GM18507 (cell line): ENCODE measurements at places on chromosomes 12 and 14.

DNA sequence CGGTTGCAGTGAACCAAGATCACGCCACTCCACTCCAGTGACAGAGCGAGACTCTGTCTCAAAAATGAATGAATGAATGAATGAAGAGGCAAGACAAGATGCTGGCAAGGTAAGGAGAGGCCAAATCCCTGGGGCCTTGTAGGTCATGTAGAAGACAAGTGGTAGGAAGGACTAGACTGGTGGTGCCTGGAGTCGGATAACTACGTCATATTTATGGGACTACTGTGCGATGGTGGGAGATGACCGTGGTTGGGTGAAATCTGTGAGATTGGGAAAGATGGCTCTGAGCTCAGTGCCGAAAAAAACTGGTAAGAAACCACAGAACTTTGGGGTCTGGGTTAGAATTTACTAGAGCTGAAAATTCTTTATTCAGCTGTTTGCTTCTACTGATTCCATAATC, 50.6 kb downstream of the HELB start:
- DNase-seq, result no peak

- DNase-seq, result no peak
Observed at GRCh38 chr12:111046896-111047295, 126.5 kb upstream of the MYL2 start.

DNA sequence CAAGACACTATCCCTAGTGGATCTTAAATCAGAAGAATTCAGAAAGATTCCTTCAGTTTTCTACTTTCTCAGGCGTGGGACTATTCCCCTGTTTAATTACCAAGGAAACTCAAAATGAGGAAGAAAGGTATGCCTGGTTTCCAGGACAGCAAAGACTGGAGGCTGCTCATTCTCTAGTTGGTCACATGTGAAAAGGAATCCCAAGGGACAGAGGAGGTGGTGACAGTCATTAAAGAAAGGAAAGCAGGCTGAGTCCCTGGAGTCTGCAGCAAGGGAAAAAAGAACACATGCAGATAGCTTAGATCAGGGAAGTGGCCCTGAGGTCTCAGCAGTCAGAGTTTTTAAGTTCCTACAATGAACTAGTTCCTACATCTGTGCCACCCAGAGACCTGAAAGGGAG, 165.4 kb upstream of the CCDC198 start:
- DNase-seq, result no peak

DNA sequence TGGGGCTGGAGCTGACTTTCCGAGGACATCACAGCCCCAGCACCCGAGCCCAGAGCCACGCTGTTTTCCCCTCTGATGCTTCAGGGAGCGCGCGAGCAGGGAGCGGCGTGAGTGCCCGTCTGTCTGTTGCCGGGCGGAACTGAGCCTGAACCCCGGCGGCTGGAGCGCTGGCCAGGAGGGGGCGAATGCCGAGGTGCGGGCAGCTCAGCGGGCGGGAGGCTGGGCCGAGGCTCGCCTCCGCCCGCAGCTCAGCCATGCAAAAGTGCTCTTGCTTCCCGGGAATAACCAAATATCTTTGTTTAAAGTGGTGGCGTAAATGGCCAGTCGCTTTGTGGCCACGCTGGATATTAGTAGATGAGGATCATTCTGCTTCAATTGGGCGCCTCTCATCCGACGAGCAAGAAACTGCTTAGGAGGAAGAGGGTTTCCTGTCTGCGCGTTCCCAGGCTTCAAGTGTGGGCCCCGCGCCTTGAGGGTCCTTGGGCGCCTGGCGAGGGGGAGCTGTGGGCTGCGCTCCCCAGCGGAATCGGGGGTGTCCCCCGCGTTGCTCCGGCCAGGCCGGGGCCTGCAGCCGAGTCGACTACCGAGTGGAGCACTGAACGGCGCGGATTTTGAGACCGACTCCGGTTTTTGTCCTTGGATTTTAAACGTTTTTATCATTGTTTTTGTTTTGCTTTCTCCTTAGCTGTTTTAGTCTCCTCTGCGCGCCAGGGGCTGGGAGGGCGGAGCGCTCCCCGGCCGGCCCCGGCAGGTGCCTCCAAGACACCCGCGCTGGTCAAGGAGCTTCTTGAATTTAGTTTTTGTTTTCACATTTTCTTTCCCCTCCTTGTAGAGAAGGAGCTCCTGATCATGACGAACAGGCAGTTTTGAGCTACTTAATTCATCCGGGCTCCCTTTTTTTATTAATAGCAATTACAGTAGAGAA, 831 bp upstream of the NKX2-1 start:
- DNase-seq, result no peak

DNA sequence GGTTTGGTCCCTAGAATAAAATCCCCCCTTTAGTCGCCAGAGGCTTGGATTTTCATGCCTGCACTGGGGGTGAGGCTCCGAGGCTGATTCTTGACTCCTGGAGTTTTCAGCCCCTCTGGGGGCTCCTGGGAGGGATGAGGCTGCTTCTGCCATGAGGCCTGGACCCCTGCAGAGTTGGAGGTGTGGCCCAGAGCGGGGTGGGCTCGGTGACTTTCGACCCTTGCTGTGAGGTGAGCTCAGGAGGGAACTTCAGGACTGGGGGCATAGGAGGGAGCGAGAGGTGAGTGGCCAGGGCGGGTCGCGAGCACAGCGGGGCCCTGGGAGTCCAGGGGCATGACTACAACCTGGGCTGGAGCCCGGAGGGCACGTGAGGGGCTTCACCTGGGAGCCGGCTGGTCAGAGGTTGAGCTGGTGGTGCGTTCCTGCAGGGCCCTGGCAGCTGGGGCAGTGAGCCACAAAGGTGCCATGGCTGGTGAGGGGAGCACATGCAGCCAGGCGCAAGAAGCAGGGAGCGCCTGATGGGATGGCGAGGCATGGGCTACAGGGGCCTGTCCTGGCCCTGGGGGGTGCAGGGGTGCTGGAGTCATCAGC, 168.2 kb downstream of the KIF26A start:
- DNase-seq, result no peak

DNA sequence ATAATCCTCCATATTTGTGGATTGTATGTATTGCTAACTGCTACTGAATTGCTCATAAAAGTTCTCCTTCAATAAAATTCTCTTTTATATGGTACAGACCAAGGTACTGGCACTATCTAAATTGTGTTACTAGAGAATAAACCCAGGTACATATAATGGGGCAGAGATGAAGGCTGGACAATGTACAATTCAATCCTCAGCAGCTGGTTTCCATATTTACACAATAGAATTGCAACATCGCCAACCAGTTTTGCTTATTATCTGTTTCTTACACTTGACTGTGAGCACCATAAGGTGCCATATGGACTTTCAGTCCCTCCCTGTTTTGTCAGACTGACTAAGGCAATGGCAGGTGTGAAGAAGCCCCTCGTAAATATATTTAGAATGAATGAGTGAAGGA, 18.1 kb downstream of the KITLG start:
- no peak for DNase-seq

- no peak for DNase-seq
Observed at GRCh38 chr12:54126029-54126695, 62.6 kb downstream of the SMUG1 start.

DNA sequence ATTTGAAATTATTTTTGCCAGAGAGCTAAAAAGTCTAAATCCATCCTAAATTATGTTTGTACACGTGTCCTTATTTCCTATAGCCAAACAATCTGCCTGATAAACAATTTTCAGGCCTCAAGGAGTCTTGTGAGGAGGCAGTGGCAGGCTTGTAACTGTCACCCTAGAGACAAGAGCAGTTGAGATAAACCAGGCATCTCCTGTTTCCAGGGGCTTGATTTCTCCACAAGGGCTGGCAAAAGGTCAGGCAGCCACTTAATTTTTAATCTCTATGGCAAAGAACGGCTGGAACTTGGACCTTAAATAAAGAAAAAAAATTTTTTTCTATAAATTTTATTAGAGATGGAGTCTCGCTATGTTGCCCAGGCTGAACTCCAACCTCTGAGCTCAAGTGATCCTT, 15.5 kb downstream of the PKP2 start:
- DNase-seq, result no peak

DNA sequence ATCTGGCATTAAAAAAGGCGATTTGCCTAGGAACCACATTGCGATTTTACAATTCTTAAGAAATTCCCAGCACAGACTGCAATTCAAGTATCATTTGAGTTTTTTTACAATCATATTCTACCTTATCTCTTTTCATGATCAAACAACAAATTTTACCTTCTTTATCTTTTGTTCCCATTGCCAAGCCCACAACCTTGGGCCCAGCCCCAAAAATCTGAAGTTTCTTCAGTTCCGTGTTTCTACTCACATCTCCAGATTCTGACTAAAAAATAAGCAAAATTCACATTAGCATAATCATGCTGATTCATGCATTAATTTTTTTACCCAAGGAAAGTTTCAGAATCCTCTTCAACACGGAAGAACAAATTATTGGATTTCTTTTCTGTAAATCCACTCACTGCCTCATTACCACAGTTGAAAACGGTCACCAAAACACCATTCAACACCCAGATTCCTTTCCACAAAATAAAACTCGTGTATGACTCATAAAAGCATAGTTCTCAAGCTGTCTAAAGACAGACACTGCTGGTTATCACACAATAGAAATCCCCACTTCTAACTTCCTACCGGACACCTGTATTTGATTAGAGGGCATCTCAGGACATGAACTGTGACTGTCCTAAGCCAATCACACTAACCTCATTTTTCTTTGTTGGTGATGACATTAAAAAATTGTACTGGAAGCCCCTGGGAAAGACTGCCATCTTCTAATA, 32.7 kb downstream of the KDM5A start:
- no peak for DNase-seq

GRCh38 chr12:89101440-89101839, 250.9 kb downstream of the DUSP6 start:
- DNase-seq, result no peak

DNA sequence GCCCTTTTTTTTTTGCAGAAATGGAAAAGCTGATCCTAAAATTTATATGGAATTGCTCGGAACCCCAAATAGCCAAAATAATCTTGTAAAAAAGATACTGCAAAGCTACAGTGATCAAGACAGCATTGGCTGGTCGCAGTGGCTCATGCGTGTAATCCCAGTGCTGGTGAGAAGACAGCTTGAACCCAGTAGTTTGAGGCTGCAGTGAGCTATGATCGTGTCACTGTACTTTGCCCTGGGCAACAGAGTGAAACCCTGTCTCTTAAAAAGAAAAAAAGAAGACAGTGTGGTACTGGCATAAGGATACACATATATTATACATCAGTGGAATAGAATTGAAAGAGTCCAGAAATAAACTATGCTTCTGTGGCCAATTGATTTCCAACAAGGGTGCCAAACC, 5.4 kb downstream of the ITGB7 start:
- DNase-seq, result no peak

- no peak for DNase-seq
Observed at GRCh38 chr14:105059035-105059924, 6.0 kb downstream of the GPR132 start.

GRCh38 chr12:66901138-66901932, 222.5 kb upstream of the GRIP1 start:
- no peak for DNase-seq

- DNase-seq, result no peak
Observed at GRCh38 chr14:23300687-23301223, 1.9 kb downstream of the PPP1R3E start.

GRCh38 chr14:37673439-37673838, 78.0 kb downstream of the TTC6 start:
- no peak for DNase-seq

DNA sequence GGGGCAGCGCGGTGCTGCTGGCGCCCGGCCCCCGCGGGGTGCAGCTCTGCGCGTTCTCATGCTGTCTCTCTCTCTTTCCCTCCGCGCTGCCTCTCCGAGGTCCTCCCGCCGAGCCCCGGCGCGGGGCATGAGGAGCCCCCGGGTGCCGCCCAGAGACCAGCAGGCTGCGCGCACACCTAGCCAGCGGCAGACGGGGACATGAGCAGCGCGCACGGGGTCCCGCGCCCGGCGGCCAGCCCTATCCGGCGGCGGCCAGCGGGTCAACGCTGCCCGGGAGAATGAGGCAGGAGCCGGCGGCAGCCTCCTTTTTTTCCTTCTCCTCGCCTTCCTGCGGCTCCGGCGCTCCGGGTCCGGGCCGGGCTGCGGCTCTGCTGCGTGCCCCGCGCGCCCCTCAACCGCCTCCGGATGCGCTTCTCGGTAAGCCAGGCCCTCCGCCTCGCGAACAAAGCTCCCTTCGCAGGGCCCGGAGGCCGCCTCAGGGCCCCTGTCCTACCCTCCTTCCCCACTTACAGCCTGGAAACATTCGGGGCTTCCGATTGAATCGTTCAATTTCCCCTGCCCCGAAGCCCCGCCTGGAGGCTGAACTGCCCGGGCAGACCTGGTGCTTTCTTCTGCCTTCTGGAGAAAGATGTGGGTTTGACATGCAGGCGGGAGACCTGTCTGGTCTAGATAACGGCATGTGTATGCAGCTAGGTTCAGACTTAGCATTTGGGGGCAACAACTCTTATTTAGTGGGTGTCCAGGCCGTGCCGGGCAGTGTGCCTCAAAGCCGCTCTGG, at the start of gene TUNAR:
Gene TUNAR (plus strand): TSS at position 72 of the 778 bp plus-strand sequence.
- no peak for DNase-seq

GRCh38 chr14:90559811-90560492, 163.1 kb downstream of the CALM1 start:
- DNase-seq, result no peak

- DNase-seq, result no peak
Observed at GRCh38 chr14:47300796-47301195, 374.6 kb downstream of the MDGA2 start.

- DNase-seq, result no peak
Observed at GRCh38 chr12:58530742-58531062, 389.6 kb downstream of the LRIG3 start.

DNA sequence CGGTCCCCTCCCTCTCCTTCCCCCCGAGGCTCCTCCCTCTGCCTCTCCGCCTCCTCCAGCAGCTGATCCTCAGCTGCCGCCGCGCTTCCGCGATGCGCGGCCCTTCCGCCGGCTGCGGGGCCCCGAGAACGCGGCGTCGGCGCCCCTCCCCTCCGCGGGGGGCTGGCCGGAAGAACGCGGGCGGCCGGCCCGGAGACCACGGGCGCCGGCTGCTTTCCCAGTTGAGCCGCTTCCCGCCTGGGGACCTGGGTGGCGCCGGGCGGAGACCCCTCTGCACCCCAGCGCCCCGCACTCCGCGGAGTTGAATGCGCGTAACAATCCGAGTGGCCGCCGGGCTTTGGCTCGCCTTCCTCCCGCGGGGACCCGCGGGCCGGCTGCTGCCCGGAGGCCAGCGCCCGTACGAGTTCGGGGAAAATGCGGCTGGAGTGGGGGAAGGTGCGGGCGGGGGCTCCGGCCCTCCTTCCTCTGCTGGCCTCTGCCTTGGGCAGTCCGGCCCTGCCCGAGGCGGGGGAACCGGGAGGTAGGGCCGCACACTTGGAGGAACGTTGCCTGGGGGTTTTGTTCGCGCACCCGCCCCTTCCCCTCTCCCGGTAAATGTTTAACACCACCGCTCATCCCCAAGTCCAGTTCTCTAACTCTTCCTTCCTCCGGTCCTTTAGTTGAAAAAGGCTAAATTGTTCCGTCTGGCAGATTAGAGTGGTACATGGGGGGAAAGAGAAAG, 393 bp upstream of the DCAF5 start:
- DNase-seq, result peak; percentile 90
